ENCODE measurements at places on chromosomes 16 and 17. TPM values are rescaled to one million over a fixed set of nuclear protein-coding genes. Genes with fewer than 3 reads are reported as not detected.

Gene RRAD
- total RNA-seq = 3.4 TPM

Gene EFCAB5
- total RNA-seq = 1.6 TPM

Gene KLHL10
- not detected for total RNA-seq

Gene SYNRG
- total RNA-seq = 52.2 TPM

- DNase-seq = peak; percentile 100
Measured at GRCh38 chr16:2905241-2905987, 6.3 kb upstream of the FLYWCH1 start.

Gene COPRS
- 33.3 TPM for total RNA-seq

Gene GSG1L
- not detected for total RNA-seq

DNA sequence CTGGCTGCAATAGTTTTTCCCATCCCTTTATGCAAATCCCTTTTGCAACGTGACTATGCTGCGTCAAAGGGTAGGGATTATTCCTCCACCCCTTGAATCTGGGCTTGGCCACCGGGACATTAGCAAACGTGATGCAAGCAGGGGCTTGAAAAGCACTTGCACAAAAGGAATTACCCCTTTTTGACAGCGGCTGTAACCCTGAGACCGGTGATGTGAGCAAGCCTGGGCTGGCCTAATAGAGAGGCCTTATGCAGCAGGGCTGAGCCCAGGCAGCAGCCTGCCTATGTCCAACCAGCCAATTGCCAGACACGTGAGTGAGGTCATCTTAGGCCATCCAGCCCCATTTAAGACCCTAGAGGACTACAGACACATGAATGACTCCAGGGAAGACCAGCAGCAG lies 30.4 kb upstream of the PAFAH1B1 start:
- DNase-seq = no peak

DNA sequence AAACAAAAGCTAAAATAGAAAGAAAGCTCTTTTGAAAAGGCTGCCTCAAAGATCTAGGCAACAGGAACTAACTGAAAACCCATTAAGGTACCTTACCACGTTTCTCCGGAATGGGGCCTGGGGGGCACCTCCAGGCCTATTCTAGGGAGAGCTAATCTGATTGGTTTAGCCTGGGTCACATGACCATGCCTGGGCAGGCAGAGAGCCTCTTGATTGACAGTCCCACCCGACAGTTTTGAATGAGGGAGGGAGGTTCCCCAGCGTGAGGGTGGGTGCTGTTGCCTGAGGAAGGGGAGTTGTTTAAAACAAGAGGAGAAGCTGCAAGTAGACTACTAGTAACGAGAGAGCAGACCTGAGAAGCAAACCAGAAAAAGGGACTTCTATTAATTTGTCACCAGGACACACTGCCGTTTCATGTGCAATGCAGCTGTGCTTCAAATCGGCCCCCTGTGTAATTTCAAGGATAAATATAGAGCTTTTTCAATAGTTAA lies 143.4 kb upstream of the HS3ST2 start:
- DNase-seq = no peak

DNA sequence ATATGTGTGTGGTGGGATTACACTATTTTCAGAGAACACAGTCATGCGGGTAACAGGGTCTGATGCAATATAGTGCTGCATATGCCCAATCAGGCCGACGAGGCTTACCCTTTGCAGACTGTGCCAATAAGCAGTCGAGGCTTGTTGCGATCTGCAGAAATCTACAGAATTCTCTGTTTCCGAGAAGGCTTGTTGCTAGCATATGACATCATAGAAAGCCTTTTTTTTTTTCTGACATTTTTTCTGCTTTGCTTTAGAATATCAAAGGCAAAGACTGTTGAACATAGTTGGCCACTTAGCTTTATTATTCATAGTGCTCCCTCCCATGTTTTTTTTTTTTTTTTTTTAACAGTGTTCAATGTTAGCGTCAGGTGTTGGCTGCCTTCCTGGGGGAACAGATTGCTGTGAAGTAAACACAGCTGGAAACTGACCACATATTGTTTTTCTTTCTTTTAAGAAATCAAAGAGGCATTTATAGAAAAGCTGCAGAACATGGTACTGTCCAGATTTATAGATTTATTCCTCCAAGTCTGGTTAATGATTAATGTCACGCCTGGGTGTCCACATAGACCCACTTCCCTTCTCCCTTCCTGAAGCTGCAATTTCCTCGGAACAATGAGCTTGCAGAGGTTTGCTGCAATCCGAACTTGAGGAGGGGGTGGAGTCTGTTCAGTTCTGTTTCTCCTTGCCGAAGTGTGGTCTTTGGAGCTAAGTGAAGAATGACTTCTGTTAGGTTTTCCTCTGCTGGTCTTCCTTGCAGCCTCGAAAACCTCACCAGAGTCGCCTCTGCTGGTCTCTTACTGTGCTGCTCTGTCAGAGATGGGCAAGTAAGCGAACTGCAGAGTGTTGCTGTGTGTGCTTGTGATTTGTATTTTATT lies 87.3 kb downstream of the MAP2K6 start:
- peak; percentile 58 for DNase-seq

- no peak for DNase-seq
Measured at GRCh38 chr17:76161619-76162266, 20.7 kb upstream of the FOXJ1 start.

DNA sequence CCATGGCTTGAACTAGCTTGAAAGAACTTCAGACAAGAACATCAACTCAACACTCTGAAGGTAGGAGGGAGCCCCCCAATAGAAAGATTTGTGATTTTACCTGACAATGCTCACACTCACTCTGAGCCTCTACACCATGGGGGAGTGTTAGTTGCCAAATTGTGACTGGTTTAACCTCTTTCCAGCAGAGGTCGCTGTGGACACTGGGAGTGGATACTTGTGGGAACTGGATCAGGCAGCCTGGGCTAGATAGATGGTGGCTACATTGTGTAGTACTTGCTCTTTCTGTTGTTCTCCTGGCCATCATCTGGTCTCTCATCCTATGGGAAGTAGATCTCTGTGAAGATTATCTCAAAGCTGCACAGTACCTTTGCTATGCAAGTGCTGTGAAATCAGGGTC lies 2.9 kb downstream of the SMPD3 start:
- DNase-seq = no peak

All from Peyer's patch (tissue), 4 donors.